Tibial artery (tissue), 4 donors: ENCODE measurements at places on chromosomes 5 and 9.

GRCh38 chr5:111228520-111229220 is 4.5 kb downstream of the CAMK4 start:
- DNase-seq = no peak

- no peak for DNase-seq
Measured at GRCh38 chr9:135141183-135141774, 53.8 kb downstream of the OLFM1 start.

GRCh38 chr5:10831419-10831818 is 70.4 kb upstream of the DAP start:
- no peak for DNase-seq

GRCh38 chr5:124134941-124135340 is 611.5 kb downstream of the ZNF608 start:
- no peak for DNase-seq

- DNase-seq = no peak
Measured at GRCh38 chr5:92923885-92924284, 657.1 kb downstream of the NR2F1-AS1 start.

DNA sequence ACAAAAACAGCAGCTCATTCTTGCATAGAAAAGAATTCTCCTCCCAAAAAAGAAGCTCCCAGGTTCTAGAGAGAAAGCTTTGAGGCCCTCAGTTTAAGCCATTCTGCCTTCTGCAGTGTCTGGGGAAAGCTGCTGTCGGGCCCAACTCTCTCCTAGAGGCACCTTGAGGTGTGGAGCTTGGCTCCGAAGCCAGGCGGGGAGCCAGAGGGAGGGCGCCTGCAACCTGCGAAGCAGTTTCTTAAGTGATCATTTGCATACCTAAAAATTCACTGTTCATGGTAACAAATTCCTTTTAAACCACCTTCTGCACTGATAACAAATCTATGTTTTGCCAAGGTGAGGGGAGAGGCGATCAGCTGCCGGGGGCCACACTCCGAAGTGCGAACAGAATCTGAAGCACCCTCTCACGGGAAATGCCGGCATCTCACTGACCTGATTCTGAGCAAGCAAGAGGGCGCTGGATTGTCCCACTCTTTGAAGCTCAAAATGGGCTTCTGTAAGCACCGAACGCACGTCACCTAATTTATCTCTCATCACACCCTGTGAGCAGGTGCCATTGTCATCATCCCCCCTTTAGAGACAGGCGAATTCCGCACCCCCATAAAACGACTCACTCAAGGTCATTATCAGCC is 86.1 kb downstream of the GTF3C4 start:
- DNase-seq = no peak
